Kidney glomerular epithelial cell (primary cell): ENCODE measurements at places on chromosomes 2 and 18.

GRCh38 chr2:197947219-197947757 is 142.9 kb downstream of the PLCL1 start:
- no peak for DNase-seq

DNA sequence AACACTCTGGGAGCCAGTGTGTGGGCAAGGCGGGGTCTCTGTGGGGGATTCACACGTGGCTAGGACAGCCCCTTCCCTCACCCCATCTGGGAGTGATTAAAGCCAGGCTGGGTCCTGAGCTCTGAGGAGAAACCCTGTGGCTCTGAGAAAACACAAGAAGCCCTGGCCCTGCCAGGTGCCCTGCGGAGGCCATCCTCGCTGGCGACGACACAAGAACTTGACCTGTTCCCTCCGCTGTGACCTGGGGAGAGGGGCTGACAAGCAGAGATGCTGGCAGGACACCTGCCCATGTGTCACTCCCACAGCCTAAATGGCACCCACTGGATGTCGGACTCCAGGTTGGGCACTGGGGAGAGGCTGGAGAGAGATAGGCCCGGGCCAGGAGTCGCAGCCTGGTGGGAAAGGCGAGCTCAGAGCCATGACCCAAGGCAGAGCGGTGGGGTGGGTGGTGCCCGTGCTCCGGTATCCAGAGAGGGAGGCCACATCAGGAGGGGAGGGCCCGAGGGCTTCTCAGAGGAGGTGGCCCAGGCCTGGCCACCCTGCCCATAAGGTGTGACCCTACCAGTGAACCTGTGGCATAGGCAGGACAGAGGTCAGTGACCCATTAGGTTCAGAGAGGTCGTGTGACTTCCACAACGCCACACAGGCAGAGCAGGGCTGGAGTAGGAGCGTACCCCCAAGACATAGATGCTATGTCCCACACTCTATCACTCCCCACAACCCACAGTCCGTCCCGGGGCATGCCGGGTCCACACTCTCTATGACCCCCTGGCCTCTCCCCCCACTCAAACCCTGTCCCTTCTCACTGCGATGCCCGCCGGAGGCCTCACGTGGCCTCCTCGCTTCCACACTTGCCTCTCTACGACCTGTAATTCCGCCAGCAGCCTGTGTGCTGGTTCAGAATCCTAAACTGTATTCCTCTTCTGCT is 59.4 kb upstream of the HPCAL1 start:
- no peak for DNase-seq

GRCh38 chr2:186559848-186560247 is 30.0 kb upstream of the ITGAV start:
- no peak for DNase-seq

- DNase-seq = no peak
These were observed 74.7 kb downstream of the TGIF1 start for GRCh38 chr18:3524706-3525105.
